GM12865 (cell line): ENCODE measurements at places on chromosomes 7 and 10.

DNA sequence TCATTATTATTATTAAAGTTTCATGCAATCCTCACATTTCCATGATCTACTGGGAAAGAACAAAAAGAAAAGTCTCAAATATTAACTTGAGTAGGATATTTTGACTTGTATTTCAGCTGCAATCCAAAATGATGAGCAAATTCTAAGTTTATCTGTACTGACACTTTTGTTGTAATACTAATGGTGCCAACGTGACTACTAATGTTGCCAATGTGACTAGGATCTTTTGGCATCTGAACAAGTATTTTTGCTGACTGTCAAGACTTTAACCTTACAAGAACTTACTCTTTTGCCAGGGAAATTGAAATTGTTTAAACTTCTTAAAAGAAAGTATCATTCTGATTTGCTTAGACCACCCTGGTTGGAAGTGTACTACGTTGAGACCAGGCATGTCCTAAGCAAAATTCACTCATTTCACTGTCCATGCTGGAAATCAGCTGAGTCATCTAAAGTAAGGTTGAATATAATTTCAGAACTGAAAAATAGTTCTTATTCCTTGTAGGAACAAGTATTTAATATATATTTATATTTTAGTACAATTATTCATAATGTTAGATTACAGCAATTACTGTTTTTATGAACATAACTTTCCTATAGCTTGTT lies 78.5 kb upstream of the LYZL1 start:
- no peak for DNase-seq

DNA sequence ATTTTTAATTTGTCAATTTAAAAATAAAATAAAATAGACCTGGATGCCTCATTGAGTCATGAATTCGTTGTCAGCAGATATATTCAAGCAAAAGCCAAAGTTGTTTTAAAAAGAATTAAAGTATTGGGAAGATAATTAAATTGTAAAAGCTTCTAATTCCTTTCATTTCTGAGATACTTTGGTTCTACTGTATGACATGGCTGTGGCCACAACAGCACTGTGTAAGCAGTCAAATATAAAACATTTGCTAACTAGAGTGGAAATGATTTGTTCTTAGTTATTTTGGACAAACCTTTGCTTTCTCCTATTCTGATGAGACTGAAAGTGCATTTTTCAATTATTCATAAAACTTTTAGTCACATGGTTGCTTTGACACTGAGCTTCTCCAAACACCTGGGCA lies 143.6 kb upstream of the FAM13C start:
- DNase-seq: no peak

- no peak for DNase-seq
Measured at GRCh38 chr7:36370046-36370445, 19.6 kb upstream of the ANLN start.

DNA sequence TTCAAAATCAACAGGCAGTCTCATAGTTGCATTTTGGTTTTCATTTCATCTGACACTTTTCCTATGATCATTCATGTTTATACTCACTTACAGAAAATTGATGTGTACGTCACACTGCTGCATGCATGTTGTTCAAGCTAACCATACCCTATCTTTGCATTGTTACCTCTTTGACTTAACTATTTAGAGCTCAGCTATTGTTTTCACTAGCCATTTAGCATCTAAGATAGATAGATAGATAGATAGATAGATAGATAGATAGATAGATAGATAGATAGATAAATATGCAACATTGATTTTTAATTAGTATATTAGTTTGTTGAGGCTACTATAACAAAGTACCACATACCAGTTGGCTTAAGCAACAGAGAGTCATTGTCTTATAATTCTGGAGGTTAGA lies 649.5 kb upstream of the KCND2 start:
- no peak for DNase-seq

GRCh38 chr7:3912291-3912690 lies 611.2 kb downstream of the SDK1 start:
- no peak for DNase-seq

GRCh38 chr7:20191391-20191869 lies 25.8 kb downstream of the MACC1 start:
- DNase-seq: no peak

- DNase-seq: no peak
Measured at GRCh38 chr7:91355695-91356435, 91.6 kb downstream of the FZD1 start.

DNA sequence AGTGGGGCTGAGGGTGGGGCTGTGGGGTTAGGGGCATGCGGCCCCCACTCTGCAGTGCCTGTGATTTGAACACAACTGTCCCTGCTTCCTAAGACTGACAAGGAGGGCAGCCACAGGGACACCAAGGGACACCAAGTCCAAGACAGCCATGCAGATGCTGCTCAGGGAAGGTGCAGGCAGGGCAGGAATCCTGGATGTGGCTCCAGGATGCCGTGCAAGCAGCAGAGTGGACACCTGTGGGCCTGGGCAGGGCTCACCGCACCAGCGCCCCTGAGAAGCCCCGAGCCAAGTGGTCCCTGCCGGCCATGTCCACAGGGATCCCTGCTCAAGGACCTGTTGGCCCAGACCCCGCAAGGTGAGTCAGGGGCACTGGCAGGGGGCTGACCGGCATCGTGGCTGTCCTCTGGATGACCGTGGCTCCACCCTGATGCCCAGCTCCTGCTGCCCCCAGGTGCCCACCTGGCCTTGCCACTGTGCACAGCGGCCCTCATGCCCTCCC lies 58.5 kb downstream of the STK32C start:
- DNase-seq: no peak

DNA sequence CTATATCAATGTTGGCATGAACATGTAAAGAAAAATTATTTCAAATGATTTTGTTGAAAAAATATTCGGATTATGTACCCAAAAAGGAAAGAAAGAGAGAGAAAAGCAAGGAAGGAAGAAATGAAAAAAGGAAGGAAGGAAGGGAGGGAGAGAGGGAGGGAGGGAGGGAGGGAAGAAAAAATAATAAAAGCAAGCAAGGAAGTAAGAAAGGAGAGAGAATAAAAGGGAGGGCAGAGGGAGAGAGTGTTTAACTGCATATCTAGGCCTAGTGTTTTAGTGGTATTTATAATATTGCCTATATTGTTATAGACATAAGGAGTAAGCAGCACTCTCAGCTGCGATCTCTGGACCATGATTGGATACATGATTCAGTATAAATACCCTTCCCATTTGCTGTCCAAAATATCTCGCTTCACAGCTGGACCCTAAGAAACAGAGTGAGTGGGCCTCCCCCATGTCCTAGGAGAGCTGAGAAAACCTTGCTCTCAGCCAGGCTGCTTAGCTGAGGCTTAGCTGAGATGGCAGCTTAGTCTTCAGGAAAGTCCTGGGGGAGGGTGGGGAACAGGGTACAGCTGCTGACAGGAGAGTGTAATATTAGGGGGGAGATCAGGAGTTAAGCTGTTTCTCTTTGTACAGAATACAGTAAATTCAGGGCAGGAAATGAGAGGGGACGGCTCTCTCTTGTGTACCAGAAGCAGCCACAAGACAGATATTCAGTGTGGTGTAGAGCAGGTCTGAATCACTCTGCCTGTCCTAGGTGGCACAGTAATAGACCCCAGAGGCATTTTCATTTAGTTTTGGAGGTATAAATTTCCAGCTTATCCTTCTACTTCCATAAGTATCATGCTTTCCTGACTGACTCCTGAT lies 66.8 kb upstream of the TARP start:
- DNase-seq: no peak

DNA sequence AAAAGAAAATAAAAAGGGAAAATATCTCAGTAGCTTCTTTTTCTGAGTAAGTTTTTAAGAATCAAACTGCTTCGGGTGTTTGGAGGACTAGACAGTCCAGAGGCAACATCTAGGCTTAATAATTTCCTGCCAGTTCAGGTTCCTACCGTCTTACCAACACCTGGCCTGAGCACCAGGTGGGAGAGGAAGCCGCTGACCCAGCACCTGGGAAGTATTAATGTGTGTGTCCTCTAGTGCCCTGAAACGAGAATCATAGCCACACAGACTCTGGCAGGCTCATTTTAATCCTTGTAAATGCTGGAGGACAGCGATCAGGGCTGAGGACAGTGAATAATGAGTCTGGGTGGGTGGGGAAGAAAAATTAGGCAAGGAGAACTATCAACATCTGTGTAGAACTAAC lies 137.4 kb downstream of the ZNF438 start:
- no peak for DNase-seq

- no peak for DNase-seq
Measured at GRCh38 chr10:94353336-94353735, 9.4 kb downstream of the NOC3L start.

- DNase-seq: no peak
Measured at GRCh38 chr7:74619235-74619860, 38.2 kb upstream of the GTF2I start.

- DNase-seq: no peak
Measured at GRCh38 chr7:41996381-41997035, 240.5 kb downstream of the GLI3 start.

- no peak for DNase-seq
Measured at GRCh38 chr7:116782177-116782711, 80.1 kb upstream of the CAPZA2 start.

DNA sequence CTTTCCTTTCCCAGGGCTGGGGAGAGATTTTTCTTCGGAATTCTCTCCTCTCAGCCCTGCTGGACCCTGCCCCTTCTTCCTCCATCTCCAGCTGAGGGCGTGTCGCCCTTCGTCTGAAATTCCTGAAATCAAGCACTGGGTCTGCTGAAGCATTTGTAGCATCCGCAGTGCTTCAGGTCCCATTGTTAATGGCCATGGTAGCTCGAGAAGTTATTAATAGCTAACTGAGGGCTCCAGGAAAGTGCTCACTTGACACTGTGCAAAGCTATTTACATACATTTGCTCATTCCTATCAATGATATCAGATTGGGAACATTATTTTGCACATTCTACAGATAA lies 515 bp downstream of the FAM149B1 start:
- no peak for DNase-seq

- DNase-seq: peak; percentile 46
Measured at GRCh38 chr7:90726120-90726519, 130.0 kb downstream of the CDK14 start.

DNA sequence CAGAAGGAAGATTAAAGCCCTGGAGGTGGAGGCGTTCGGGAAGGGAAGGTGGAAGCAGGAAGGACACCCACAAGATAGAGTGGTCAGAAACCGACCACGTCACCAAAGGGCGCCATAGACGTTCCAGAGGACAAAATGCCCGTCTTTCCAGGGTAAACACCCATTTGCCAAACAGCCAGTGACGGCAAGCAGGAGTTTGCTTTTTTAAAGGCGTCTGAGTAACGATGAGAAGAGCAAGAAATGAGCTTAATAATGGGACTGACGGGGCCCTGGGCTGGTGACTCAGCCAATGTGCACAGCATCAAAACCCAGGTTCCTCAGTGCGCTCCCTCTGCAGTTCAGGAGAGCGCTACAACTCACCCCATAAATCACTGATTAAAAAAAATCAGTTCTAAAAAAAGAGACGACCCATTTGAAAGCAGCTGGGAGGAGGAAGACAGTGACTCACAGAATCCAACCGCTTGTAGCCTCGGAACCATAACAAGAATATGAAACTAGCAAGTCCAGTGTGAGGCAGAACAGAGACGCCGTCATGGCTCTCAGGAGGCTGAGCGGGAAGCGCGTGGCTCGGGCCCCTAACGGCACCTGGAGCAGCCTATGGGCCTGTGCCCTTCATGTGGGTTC lies 5.9 kb downstream of the DIP2C start:
- DNase-seq: no peak

DNA sequence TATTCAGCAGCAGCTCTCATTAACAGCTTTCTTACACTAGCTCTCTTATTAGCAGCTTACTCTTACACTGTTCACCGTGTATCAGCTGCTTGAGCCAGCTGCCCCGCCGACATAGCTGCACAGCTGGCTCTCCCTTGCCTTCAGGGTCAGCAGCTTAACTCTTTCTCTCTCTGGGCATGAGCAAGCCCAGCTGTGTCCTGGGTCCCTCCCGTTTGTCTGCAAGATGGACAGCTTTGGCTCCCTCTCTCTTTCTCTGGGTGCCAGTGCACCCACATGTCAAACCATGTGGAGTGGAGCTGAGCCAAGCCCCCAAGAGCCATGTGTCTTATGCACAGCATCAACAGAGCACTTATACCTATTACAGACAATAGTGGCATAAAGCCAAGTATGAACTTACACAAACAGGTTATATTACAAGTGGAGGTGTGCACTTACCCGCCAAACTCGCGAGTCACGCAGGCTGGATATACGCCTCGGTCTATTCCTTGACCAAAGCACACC lies 35.7 kb upstream of the MTPAP start:
- peak; percentile 48 for DNase-seq

- no peak for DNase-seq
Measured at GRCh38 chr7:52648872-52649271, 386.6 kb upstream of the POM121L12 start.

DNA sequence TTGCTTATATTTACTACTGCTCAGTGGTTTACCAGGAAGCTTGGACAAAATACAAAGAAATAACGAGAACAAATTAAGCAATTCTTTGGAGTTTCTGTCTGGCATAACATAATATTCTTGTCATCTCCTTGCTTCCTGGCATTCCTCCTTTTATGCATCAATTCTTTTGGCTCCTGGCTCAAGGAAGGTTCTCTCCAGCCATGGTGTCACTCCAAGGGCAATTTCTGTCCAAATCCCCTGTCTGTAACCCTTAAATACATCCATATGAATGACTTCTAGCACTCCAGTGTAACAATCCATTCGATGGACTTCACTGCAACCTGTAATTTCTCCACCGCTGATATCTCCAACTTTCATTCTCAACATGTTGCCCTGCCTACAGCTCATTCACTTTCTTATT lies 617.7 kb upstream of the ANKRD30A start:
- DNase-seq: no peak

GRCh38 chr10:14569274-14570060 lies 205.2 kb downstream of the FAM107B start:
- no peak for DNase-seq

DNA sequence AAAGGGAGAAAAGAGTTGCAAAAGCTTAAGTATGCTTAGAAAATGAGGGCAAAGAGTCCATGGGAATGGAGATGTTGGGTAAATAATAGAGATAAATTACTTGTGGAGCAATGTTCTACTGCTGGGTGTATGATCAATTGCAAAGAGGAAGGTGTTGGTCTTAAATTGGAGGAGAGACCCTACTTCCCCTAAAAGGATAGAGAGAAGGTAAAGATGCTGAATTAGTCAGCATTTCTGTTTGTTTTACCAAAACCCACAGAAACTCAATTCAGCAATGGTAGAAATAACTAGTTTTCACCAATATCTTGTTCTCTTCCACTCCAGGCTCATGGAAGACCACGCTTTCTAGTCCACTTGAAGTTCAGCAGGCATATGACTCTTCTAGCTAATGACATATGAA lies 32.1 kb downstream of the ASB4 start:
- DNase-seq: no peak

GRCh38 chr7:139871820-139872219 lies 42.8 kb downstream of the TBXAS1 start:
- DNase-seq: no peak

GRCh38 chr10:57785068-57785467 lies 482.6 kb downstream of the IPMK start:
- no peak for DNase-seq

- DNase-seq: peak; percentile 5
Measured at GRCh38 chr7:129434675-129435318, 565 bp downstream of the STRIP2 start.

GRCh38 chr10:31062856-31063255 lies 31.2 kb upstream of the ZNF438 start:
- no peak for DNase-seq

- peak; percentile 45 for DNase-seq
Measured at GRCh38 chr10:74419958-74420375, 268.9 kb downstream of the ADK start.

GRCh38 chr7:30389791-30390190 lies 88.8 kb downstream of the NOD1 start:
- DNase-seq: no peak

- DNase-seq: no peak
Measured at GRCh38 chr10:82621680-82622079, 746.7 kb downstream of the NRG3 start.
